ENCODE measurements at places on chromosomes 2 and 18.
A peak's percentile ranks its signal among the peaks of the same experiment; 100 is the strongest.

DNA sequence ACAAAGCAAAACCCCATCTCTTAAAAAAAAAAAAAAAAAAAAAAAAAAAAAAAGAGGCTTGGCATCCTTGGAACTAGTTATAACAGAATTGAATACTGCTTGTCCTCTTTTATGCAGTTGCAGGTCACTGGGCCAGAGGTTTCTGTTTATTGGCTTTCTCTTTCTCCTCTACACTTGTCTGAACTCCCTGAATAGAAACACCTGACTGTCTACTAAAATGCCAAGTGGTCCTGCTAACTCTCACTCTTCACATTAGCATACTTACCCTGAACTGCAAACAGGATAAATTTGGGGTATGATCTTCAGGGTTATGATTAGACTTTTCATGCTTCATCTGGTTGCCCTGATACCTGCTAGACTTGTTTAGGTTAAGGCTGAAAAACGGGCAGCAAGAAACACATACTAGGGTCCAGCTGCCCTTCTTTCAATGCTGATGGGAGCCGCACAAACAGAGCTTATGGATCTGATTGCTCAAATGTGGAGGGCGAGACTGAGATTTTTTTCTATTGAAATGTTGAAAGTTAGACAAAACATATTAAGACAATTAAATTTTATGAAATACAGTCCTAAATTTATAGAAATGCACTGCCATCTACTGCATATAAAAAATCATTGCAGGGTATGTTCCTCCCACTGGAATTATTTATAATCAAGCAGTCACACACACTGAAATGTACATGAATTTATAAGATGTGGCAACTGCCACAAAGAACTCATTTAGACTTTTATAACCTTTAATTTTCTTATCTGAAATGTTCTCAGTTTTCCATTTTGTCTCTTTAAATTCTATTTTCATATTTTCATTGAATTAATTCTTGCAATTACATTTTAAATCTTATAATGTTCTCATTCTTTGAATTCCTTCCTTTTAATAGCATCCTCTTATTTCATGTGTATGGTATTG, 40.8 kb downstream of the GTF3C3 start:
- DNase-seq, result no peak

DNA sequence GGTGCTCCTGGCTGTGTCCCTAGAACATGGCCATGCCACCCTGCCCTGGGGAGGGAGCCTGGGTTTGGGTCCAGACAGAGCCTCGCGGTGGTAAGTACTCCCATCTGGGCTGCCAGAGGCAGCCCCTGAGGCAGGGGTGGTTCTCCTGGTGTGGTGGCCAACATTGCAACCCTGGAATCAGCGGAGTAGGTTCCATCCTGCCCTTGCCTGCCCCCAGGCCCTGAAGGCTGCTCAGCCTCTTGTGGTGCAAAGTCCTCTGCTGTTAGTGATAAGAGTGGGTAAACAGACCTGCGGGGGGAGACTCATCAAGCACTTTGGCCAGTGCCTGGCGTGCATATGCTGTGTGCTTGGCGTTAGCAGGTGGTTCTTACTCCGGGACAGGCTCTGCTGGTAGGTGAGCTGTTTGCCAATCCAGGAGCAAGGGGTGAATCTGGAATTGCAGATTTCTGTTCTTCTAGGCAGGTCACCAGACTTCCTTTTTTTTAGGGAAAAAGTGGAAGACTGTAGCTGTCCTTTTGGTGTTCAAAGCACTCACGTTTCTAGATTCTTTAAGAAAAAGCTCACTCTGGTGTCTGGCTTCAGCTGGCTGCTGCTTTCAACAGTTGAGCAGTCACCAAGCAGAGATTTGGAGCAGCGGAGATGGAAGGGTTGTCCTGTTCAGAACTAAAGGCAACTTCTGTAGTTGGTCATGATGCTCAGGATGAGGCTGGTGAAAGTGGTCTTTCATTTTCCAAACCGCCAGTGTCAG, 3.2 kb downstream of the CNNM3 start:
- no peak for DNase-seq

DNA sequence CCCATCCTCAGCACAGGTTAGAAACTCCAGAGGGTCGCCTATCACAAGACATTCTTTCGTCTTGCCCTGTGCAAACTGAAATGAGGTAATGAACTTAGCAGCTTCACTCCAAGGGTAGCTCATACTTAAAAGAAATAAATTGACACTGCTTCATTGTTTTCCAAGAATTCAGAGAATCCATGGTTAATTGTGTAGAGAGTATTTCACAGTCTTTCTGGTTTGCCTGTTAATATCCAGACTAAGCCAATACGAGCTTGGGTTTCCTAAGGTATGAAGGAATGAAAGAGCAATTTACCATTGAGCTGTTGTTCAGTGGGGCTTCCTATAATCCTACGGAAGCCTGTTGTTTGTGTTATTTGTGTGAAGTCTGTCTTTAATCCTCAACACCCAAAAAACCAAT, 58.7 kb downstream of the FAM124B start:
- no peak for DNase-seq

DNA sequence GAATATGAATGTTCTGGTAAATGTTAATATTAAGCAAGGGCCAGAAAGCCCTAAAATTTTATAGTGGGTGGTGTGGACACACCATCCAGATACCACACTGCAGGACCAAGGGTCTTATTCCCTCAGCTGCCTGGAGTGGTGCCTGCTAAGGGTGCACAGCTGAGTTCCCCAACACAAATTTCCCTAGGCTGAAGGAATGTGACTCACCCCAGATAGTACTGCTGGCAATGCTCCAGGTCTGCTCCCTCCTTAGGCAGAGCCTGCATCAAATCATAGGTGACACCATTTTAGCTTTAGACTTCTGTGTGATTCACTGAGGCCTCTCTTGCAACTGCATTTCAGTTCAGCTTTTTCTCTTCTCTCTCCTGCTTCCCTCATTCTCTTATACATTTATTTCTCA, 321.1 kb downstream of the SATB2 start:
- DNase-seq, result no peak

DNA sequence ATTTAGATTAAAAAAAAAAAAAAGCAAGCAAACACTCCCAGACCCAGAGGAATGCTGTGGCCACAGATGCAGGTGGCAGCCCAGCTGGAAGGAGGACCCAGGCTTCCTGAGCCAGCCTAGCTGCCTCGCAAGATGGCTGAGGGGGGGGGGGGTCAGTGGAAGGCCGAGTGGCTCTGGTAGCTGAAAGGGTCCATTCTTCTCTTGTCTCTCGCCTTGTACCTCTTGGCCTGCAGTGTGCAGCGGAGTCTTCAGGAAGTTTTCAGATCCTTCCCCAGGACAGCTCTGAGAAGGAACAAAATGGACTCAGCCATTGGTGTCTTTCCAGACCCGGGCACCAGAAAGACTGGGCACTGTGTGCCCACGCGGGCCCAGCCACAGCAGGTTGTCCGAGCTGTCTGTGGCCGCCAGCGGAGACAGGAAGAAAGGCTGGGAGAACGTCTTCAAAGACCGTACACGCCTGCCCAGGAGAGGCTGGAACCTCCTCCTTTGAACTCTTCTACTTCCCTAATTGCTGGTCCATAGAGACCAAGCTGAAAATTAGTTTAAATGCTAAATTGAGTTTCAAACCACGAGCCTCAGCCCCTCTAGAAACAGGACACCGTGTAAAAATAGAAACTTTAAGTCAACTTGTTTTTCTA, 21.3 kb downstream of the APCDD1 start:
- DNase-seq, result no peak

- no peak for DNase-seq
These were observed 2.6 kb upstream of the UBE2F start for GRCh38 chr2:237964194-237964577.

DNA sequence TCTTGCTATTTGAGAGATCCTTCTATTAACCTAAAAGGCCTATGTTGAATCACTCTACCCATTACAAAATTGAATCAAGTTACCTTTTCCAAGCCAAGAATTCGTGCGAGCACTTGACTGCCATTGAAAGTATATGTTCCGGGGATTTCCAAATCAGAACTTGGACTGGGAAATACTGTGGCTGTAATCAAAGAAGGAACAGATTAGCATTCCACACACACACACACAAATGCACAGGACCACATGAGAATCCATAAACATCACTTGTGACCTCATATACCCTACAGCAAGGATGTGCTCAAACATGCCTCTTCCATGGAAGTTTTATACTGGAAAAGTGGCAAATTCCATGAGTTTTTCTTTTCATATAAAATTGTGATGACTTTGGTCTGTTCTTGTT, 86.0 kb downstream of the ABCA12 start:
- DNase-seq, result no peak

DNA sequence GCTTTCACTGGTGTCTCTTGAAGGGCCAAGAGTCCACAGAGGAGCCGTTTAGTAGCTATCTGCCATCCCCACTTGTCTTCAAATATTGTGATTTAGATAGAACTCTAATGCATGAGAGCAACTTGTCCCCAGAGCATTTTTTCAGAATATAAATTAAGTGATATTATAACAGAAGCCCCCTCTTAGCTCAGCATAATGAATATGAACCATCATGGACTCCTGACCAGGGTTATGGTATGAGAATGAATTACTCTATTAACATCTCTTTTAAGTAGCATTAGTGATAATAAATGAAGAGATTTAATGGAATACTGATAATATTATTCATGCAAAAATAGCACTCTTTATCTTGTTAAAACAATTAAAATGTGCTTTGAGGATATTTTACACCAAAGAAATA, 709.6 kb downstream of the GALR1 start:
- DNase-seq, result no peak

DNA sequence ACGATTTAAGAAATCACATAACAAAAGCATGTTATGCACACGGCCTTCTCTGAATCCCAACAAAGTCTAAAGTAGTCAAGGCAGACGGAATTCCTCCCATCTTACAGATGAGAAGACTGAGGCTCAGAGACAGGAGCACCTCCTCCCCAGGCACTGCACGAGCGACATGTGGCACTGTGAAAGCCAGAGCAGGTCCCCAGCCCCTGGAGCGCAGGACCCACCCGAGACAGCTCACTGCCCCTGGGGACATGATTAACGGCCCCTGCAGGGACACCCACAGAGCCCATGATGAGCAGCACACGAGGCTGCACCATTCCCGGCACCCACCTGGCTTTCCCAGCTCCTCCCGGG, 53.6 kb downstream of the EIPR1 start:
- no peak for DNase-seq

- no peak for DNase-seq
These were observed 14.9 kb upstream of the GALR1 start for GRCh38 chr18:77234504-77235365.

GRCh38 chr2:218271487-218271797, 1.1 kb downstream of the PNKD start:
- no peak for DNase-seq

GRCh38 chr2:112891385-112891831, 19.6 kb upstream of the IL37 start:
- DNase-seq, result no peak

DNA sequence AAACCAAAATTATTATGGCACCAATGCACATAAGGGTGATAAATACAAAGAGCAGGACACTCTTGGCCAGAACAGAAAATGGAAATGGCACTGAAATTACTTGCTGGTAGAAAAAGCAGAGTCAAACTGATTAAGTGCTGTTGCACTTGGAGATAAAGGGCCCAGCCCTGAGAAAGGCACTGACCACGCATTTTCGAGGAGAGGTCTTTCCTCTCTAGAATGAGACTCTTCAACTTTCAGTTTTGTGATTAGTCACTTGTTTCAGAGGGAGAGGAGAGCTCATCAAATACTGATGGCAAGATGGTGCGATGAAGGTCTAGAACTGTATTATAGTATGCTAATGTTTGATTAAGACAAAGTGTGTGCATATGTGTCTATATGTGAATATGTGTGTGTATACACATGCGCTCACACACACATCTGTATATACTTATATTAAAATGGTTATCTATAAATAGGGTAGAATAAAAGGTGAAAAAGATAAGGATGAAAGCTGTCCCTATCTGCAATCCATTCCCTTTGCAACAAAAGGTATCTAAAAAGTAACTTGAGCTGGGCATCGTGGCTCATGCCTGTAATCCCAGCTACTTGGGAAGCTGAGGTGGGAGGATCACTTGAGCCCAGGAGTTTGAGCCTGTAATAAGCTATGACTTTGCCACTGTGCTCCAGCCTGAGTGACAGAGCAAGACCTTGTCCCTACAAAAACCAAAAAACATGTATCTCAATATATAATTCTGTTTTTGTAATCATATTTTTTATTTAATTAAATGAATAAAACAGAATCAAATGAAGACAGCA, 48.8 kb upstream of the ZDBF2 start:
- DNase-seq, result no peak

- DNase-seq, result no peak
These were observed 14.7 kb upstream of the IKZF2 start for GRCh38 chr2:213166109-213166508.

DNA sequence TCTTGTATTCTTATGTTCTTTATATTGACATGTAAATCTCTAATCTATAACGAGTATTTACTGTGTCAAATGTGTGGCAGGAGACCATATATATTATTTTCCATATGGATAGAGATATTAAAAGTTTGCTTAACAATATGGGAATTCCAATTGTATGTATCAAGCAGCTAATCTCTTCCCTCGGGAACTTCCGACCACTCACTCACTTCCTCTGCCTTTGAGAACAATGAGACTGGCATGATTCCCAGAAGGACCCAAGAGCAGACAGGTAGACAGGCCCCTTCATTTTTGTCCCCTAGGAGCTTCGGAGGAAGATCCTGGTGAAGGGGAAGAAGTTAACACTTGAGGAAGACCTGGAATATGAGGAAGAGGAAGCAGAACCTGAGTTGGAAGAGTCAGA, 24.1 kb downstream of the PLCD4 start:
- DNase-seq, result no peak

DNA sequence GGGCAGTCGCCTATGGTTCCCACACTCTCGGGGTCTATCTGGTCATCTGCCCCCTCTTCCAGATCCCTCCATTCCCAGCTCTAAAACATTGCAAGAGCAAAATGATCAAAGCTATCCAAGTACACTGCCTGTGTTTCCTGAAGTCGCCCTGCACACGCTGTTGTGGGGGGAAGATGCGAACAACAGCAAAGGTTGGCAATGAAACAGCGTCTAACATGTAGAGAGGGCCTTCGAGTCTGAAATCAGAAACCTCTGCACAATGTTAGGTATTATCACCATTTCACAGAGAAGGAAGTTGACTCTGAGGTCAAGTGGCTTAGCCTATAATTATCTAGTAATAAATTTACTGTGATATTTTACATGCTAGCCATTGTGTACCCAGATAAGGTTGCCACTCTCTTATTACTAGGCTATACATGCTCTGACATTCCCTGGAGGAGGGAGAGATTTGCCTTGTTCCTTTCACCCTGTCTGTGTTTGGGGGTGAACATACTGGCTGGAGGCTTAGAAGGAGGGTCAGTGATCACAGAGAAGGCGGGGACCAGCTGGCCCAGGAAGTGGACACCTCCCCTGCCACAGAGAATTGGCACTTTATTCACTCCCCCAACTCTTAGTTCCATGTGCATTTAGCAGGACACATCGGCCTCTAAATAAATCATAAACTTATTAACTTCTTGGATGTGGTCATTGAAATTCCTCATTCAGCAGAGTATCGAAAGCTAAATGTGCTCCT, 36.8 kb downstream of the KCTD1 start:
- DNase-seq, result peak; percentile 96

- DNase-seq, result no peak
These were observed 110.2 kb downstream of the ANTXR1 start for GRCh38 chr2:69123182-69123581.

GRCh38 chr2:54549917-54550518, 93.9 kb downstream of the SPTBN1 start:
- DNase-seq, result no peak
